ENCODE measurements at places on chromosomes 2 and 18. TPM values are rescaled to one million over a fixed set of nuclear protein-coding genes. Genes with fewer than 3 reads are reported as not detected.

The POTEF gene
- total RNA-seq = 88.4 TPM

The DAW1 gene
- total RNA-seq = 31.2 TPM

The MYO3B gene
- 2.5 TPM for total RNA-seq

The REG3G gene
- 69.7 TPM for total RNA-seq

The FOXI3 gene
- 3.2 TPM for total RNA-seq

The HRH4 gene
- 0.37 TPM for total RNA-seq

The CTDSP1 gene
- total RNA-seq = 60.7 TPM

The NT5DC4 gene
- total RNA-seq = 2.8 TPM

The SIX3 gene
- total RNA-seq = 0.19 TPM

The MYCN gene
- 6.9 TPM for total RNA-seq

The STON1 gene
- 5.1 TPM for total RNA-seq

The KIF5C gene
- 159 TPM for total RNA-seq

The HOXD8 gene
- 39.8 TPM for total RNA-seq

The SPC25 gene
- total RNA-seq = 3.7 TPM
